Stimulated activated CD4-positive, alpha-beta T cell treated with anti-CD3 and anti-CD28 coated beads, Interleukin-1b, Interleukin-23, amount 100 ng/mL, for 24 hours (primary cell): ENCODE measurements at places on chromosomes 7 and 10.

DNA sequence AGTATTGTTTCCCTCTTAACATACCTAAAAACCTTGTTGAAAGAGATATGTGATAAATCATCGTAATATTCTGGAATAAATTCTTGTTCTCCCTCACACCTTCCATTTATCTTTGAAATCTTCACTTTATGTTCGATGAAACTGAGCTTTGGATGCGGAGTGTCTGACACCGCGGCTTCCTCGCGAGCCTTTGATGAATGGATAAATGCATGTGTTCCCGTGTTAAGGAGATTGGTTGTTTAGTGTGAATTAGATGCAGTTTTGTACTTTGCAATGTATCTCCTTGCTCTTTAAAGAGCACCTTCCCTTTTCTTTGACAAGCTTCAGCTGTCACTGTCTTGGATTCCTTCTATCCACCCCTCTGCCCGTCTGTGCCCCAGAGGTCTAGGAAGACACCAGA lies 138.1 kb downstream of the DOCK1 start:
- no peak for DNase-seq

GRCh38 chr10:126387931-126388911 lies at the start of gene ADAM12:
ADAM12 (minus strand) TSS chr10:126388477; CDS start chr10:126388145, 332 bp downstream.
- no peak for DNase-seq

DNA sequence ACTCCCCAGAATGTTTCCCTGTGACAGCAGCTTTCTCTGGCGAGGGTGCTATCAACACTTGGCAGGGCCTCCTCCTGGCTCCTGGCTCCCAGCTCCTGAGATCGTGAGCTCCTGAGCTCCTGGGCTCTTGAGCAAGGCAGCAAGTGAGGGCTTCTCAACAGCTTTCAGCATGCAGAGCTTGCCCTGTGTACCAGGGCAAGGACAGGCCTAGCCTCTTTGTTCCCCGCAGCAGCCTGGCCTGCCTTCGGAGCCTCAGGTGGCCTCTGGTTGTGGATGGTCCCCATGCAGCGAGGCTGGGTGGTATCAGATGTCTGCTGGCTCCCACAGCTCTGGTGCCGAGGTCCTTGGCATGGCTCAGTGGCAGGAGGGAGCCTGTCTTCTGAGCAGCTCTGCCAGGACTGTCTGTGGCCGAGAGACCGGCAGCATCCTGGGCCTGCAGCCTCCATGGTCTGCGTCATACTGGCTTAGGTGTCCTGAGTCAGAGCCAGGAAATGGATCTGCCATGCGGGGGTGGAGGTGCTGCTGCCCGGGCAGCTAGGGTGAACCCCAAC lies 44.2 kb downstream of the ZMIZ1 start:
- DNase-seq, result no peak

DNA sequence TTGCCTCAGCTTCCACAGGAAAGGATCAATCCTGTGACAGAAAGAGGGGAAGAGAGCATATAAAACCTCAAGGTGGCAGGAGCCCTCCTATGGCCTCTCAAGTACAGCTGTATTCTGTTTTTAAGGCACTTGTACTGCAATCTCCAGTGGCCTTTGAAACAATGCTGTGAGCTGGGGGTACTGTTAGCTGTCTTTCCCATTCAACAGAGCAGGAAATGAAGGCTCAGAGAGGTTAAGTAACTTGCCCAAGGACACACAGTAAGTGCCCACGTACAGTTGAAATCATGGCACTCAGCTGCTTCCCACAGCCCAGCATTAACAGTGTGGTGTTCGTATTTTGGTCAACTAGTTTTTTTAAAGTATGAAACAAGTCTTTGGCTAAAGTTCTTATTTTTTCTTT lies 34.0 kb downstream of the DUSP5 start:
- no peak for DNase-seq

DNA sequence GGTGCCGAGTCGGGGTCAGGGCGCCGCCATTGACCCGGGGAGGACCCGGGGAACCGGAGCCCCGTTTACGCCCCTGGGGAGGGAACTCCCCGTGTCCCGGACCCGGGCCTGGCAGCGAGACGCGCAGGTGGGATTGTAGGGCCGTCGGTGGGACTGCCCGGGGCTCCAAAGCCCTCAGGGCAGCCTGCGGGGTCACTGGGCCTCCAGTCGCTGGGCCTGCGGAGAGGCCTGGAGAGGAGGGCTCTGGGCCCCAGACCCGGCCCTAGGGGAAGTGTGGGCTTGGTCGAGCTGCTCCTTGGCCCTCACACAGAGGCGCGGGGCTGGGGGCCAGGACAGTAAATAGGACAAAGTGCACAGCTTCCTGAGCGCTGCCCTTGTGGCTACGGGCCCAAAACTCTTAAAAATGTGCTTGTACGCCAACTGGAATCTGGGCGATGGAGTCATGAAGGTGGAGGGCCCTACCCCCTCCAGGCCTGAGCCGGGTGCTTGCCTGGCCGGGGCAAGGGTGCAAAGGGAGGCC lies 657 bp downstream of the ECHDC3 start:
- DNase-seq, result no peak

GRCh38 chr10:103661198-103661950 lies 167.9 kb downstream of the NEURL1 start:
- no peak for DNase-seq

- DNase-seq, result no peak
Observed at GRCh38 chr7:100614308-100614861, 2.0 kb downstream of the MOSPD3 start.

GRCh38 chr10:101052285-101052684 lies 9.5 kb upstream of the KAZALD1 start:
- no peak for DNase-seq

DNA sequence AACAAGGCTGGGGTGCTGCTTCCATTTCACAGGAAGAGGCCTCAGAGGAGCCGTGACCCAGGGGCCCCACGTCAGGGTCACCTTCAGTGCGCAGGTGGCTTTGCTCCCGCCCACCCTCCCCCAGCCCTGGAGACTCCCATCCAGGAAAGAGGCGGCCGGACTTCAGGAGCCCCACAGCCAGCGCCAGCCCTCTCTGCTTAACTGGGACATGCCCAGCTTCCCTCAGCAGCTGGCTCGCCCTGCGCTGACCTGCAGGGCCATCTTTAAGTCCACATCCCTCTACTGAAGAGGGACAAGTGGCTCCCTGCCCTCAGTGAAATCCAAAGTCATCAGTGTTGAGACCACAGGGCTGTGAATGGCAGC lies 141.9 kb upstream of the PPP2R2D start:
- no peak for DNase-seq

- no peak for DNase-seq
Observed at GRCh38 chr7:139103057-139103815, 6.3 kb downstream of the ZC3HAV1 start.

GRCh38 chr10:33773253-33773573 lies 438.7 kb upstream of the NRP1 start:
- no peak for DNase-seq

DNA sequence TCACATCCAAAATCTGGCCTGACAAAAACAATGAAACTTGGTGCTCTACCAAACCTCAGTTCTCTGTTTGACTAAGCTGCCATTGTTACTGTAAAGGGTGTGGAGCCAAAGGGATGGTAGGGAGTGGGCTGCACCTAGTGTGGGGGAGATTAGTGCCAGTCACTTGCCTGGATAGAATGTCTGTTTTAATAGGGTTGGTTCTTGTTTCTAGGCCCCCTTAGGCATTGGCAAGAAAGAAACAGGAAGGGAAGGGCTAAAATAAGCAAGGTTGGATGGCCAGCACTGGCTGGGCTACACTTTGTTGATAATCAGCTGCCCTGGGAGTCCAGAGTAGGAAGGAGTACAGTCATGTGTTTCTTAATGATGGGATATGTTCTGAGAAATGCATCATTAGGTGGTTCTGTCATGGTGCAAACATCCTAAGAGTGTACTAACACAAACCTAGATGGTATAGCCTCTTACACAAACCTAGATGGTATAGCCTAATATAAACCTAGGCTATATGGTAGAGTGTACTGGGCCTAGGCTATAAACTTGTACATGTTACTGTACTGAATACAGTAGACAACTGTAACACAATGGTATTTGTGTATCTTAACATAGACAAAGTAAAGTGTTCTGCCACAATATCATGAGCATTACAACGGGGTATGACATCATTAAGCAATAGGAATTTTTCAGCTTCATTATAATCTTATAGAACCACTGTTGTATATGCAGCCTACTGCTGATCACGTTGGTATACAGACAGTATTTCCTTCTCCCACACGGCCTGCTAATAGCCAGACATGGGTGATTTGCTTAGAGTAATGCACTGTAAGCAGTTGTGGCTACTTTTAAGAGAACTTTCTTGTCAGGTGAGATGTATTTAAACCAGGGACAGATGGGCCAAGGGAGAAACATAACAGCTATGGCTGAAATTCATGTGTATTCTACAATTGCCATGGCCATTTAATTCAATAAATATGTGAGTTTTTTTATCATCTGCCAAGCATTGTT lies 15.4 kb downstream of the BBIP1 start:
- no peak for DNase-seq

- no peak for DNase-seq
Observed at GRCh38 chr7:33996899-33997298, 91.6 kb downstream of the BMPER start.

DNA sequence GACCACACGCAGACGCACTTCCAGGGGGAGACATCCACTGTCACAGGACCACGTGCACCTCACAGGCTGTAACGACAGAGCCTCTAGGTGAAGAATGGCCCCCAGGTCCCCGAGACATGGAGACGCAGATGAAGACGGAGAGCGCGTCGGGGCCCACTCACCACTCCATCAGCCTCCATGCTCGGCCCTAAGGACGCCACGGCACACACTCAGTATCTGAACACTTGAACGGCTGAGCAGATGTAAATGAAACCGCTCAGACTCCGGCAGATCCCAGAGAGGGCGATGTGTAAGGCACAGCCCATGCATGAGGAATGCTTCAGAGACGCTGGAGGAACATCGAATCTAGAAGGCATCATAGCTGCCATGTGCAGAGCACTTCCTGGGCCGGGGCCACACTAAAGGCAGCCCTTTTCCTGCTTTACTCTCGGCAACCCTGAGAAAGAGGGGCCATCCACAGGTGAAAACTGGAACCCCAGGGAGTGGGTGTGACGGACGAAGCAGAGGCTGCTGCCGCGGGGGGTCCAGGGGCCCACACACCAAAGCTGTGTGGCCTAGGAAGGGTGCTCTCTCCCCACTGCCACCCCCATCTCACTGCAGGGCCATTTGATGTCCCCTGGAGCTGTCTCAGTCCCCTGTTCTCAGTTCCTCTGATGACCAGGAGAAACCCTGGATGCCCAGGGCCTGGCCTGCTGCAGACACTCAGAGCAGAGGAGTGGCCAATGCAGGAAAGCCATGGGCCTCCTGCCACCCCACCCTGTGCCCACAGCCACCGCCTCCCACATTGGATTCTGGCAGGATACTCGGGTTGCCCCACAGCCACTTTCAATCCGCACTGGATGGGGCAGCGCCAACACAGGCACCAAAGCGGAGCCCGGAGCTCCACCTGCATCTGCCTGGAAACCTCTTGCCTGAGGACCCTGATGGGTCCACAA lies 253.8 kb downstream of the MAD1L1 start:
- no peak for DNase-seq

DNA sequence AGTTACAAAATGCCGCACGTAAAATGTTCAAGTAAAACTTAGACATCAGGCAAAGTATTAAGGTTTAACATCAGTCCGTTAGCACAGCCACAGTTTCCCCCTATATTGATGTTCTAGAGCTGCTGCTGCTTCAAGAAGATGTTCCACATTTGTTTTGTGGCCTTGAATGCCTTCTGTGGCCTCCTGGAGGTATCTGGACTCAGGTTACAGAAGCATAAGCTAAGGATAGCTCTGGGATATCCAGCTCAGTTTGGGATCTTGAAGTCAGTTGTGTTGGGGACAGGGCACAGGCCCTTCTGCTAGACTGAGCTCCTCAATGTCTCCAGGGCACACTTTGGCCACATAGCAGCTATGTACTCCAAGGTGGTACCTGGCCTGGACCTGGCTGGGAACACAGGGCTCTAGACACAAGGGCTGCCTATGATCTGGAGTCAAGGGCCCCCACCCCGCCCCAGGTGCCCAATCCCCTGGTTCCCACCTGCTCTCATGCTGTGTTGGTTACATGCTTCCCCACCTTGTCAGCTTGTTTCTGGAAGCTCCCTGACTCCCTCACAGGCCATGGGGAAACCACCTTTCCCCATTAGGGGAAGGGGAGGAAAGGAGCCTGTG lies 4.7 kb downstream of the PYROXD2 start:
- no peak for DNase-seq

DNA sequence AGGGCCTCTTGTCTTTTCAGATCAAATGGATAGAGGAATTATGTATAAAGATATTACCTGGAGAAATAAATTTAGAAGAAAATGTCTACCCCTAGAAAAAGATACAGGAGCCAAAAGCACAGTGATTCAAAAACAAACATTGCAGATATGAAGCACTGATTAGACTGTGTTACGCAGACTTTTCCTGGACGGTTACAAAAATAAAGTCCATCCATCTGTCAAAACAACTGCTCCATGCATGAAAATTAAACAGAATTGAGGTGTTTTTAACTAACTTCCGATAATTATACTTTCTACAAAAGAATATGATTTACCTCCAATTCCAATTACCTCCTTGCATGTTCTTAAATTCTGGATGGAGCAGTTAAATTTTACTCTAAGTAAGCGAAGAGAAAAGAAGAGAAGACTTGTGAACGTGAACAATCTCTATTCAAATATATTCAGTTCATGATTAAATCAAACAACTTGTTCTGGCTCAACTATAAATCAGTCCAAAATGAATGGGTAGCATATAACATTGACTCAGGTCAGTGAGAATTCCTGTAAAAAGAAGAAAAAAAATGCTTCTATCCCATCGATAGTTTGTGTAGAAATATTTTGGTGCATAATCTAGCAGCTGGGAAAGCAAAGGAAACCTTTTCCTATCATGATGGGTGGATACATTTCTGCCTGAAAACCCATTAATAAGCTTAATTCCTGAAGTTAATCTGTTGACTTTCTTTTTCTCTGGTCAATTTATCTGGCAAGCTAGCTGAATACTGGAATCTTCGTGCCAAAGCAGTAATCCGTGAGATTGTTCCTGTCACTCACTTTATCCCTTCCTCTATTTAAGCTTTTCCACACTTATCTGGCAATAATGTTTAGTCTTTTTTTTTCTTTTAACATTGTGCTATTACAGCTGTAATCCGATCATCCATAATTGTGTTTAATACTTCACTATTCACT lies 80.4 kb downstream of the SEMA3A start:
- no peak for DNase-seq
